ENCODE measurements at places on chromosomes 16 and 17. TPM values are rescaled to one million over a fixed set of nuclear protein-coding genes. Genes with fewer than 3 reads are reported as not detected.

DNA sequence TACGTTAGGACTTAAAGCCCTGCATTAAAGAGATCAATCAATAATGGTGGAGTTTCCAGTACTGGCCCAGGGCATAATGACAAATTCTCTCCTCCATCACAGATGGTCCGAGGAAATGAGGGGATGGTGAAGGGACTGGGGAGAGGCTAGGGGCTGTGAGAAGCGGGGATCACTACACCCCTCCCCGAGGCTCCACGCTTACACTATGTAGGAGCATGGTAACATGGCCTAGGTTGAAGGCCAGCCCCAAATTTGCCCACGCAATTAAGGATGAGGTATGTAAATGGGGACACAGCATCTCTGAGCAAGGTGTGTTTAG lies 8.0 kb upstream of the AKTIP start:
- no peak for DNase-seq

CA7 gene
- not detected for total RNA-seq

- no peak for DNase-seq
Observed at GRCh38 chr17:19243838-19244237, 6.7 kb downstream of the EPN2 start.

DNA sequence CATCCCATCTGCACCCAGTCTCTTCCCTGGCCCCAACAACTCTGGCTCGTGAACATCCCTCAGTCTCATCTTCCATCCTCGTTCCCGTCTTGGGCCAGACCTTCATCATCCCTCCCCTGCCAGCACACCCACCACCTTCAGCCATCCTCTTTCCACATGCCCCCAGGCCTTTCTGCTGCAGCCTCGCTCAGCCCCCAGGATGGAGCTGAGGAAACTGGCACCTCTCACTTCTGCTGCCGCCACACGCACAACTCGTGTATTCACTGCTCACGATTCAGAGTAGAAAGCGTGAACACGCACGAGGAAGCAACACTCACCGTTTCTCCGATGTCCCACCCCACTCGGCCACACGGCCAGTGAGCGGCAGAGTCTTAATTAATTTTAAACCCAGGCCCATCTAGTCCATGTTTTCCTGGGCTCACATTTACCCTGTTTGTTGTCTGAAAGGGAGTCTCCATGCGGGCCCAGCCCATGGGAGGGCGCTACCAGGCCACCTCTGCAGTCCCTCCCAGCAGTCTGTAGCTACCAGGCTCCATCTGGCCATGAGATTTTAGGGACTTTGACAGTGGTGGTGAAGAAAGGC lies 12.5 kb downstream of the C16orf90 start:
- peak; percentile 57 for DNase-seq

VWA3A gene
- total RNA-seq: not detected

KRT33B gene
- total RNA-seq: not detected

SOST gene
- total RNA-seq: not detected

DNA sequence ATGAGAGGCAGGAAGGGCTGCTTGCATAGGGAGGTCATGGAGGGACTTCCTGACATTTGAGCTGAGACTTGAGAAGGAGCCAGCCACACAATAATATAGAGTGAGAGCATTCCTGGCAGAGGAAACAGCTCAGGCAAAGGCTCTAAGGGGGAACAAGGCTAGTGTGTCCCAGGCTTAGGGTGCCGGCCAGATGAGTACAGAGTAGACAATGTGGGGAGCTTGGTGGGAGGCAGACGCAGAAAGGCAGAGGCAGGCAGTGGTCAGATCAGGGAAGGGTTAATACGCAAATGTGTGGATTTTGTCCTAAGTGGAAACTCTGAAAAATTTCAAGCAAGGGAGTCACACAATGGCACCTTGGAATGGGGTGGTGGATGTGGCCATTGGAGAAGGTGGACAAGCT lies 31.3 kb downstream of the CD300LB start:
- no peak for DNase-seq

DNA sequence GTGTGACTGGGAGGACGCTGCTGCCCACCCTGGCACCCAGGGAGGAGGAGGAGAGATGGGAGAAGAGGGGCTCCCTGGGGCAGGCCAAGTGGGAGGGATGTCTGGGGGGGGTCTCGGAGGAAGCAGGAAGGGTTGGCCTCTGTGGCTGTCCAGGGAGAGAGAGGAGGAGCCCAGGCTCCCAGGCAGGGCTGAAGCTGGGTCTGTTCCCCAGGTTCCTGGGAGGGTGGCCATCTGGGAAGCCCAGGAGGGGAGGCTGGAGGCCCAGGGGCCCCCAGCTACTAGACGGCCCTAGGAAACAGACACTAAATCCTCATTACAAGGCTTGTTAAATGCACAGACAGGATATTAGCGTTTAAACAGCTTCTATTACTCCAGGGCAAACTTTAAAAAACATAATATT lies 139.8 kb downstream of the ENGASE start:
- DNase-seq: no peak

DLX3 gene
- not detected for total RNA-seq

DNA sequence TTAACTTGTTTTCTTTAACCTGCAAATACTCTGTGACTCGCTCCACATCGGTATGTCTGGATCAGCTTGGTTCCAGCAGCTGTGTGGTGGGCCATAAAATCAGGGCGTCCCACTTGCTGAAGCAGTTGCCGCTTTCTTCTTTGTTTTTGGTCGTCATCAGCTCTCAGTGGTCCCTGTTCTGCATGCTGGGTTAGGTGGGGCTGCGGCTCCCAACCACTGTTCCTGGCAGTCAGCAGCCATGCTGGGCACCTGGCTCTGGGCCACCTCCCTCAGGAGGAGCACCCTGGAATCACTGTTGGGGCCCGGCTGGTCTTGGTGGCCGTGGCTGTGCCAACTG lies 23.0 kb downstream of the MGRN1 start:
- DNase-seq: no peak

- DNase-seq: no peak
Observed at GRCh38 chr16:81327447-81328196, 12.9 kb downstream of the GAN start.

GRCh38 chr16:27690608-27691007 lies 140.7 kb downstream of the KATNIP start:
- no peak for DNase-seq

DNA sequence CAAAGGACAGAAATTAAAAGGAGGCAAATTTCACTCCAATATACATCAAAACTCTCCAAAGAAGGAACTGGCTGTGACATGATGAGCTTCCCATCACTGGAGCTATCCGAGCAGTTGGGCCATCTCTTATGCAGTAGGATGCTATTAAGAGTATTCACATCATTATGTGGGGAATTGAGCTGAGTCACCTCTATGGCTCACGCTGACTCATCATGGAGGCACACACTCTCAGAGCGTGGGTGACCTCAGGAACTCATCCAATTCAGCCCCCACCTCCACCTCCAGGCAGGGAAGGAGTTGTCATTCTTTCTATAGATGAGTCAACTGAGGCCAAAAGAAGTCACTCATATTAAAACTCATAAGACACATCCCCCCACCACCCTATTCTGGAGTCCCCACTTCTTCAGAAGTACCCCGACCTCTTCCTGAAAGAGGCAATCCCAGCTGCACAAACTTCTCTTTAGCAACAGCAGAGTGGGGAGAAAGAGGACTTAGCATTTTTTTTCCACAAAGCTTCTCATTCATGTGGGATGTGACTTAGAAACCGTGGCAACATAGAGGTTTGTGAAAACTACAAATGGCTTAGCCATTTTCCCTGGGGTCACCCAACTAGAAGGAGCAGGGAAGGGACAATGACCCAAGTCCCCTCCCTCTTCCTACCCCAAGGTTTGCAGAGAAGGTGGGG lies 32.5 kb downstream of the ABCC12 start:
- DNase-seq: no peak

GRCh38 chr16:50386139-50386538 lies 17.4 kb upstream of the BRD7 start:
- DNase-seq: no peak

- DNase-seq: peak; percentile 52
Observed at GRCh38 chr16:87484487-87485331, 8.1 kb downstream of the ZCCHC14 start.

DNA sequence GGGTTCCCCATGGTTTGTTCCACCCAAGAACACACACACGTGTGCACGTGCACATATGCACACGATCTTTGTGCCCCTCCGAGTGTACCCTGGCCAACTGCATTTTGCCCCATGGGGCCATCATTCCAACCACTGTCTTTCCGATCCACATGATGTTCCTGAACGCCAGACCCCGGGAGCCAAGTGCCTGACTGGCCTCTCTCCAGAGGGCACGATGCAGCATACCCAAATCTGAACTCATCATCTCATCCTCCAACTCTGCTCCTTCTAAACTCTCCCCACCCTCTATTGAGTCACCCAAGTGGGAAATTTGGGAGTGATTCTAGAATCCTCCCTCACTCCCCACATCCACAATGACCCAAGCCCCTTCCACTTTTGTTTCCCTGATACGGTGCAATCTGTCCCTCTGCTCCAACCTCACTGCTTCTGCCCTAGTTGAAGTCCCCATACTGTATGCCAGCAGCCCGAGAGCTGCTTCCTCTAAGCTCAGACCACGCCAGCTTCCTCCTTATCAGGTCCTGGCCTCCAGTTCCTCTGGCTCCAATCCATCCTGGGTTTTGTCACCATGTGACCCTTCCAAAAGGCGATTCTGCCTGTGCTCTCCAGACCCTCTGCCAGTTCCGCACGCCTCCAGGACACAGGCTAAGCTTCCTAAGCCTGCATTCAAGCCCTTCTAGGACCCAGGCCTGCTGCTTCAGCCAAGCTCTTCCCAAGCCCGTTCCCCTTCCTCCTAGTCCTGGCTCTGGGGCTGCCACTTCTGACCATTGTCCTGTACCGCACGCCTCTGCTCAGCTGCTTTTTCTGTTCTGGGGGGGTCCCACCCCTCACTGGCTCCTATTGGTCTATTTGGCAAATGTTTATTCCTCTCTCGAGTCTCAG lies 10.1 kb upstream of the TMEM208 start:
- no peak for DNase-seq

DNA sequence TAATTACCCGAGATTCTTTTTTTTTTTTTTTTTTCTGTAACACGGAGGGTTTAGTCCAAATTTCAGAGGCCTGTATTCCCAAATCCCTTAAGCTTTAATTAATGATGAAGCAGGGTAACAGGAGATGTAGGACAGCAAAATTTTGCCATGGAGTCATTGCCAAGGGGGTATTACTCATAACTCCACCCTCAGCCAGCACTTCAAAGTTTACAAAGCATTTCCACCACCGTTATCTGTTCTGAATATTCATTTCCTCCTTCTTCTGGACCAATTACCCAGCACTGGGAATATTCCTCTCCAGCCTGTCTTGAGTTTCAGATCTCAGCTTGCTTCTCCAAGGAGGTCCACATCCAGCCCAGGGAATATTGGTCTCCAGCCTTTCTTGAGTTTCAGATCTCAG lies 747.5 kb upstream of the EEF2KMT start:
- no peak for DNase-seq

DNA sequence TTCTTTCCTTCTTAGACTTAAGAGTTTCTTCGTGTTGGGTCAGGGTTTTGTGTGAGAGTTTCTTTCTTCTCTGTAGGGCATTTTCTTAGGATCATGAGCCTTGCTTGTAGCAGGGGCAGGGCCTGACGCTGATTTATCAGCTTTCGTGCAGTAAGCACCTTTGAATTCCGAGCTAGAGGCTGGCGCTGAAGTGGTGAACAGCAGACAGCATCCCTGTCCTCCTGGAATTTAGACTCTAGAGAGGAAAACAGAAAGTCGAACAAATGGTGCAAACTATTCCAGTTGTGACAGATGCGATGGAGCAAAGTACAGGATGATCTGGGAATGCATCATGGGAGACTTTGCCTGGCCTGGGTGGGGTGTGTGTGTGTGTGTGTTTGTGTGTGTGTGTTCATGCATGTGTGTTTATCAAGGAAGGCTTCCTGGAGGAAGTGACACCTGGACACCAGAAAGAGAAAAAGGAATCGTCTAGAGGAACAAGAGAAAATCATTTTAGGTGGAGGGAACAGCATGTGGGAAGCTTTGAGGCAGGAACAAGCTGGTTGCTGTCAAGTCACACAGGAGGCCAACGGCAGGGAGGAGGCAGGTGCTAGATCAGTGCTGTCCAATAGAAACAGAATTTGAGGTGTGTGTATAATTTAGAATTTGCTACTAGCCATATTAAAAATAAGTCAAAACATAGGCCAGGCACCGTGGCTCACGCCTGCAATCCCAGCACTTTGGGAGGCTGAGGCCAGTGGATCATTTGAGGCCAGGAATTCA lies 60.2 kb downstream of the WWP2 start:
- no peak for DNase-seq

DNA sequence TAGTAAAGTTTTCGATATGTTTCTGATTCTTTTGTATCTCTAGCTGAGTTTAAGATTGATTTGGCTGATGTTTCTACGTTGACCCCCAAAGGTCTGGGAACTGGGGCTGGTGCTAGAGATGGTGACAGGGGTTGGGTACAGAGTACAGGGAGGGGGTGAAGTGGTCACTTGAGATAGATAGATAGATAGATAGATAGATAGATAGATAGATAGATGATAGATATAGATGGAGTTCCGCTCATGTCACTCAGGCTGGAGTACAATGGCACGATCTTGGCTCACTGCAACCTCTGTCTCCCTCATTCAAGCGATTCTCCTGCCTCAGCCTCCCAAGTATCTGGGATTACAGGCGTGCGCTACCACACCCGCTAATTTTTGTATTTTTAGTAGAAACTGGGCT lies 1.8 kb upstream of the FBRS start:
- no peak for DNase-seq

- peak; percentile 56 for DNase-seq
Observed at GRCh38 chr17:49442041-49442440, 27.4 kb upstream of the PHB1 start.

DNA sequence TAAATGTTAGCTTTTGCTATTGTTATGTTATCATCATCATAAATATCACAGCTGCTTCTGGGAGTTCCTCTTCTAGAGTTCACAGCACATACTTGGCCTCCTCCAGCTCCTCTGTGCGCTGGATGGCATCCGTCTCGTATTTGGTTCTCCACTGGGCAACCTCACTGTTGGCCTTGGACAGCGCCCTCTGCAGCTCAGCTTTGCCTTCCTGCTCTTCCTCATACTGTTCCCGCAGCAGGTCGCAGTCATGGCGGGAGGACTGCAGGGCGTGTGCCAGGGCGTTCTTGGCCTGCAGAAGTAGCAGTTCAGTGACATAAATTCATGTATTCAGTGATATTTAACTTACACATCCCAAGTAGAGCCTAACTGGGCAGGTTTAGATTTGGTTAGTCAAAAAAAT lies 23.4 kb downstream of the MYH8 start:
- DNase-seq: no peak

QRICH2 gene
- 4.7 TPM for total RNA-seq

DNA sequence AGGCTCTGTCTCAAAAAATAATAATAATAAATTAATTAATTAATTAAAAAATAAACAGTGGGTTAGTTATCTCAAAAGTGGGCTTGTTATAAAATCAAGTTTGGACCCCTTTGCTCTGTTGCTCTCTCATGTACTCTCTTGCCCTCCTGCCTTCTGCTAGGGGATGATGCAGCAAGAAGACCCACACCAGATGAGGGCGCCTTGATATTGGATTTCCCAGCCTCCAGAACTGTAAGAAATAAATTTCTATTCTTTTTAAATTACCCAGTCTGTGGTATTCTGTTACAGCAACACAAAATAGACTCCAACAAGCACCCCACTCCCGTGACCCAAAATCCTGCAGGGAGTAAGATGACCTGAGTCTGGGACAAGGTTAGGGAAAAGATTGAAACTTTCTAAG lies 2.1 kb upstream of the ZNF652 start:
- DNase-seq: no peak
